ENCODE measurements at places on chromosomes 6 and 20.

DNA sequence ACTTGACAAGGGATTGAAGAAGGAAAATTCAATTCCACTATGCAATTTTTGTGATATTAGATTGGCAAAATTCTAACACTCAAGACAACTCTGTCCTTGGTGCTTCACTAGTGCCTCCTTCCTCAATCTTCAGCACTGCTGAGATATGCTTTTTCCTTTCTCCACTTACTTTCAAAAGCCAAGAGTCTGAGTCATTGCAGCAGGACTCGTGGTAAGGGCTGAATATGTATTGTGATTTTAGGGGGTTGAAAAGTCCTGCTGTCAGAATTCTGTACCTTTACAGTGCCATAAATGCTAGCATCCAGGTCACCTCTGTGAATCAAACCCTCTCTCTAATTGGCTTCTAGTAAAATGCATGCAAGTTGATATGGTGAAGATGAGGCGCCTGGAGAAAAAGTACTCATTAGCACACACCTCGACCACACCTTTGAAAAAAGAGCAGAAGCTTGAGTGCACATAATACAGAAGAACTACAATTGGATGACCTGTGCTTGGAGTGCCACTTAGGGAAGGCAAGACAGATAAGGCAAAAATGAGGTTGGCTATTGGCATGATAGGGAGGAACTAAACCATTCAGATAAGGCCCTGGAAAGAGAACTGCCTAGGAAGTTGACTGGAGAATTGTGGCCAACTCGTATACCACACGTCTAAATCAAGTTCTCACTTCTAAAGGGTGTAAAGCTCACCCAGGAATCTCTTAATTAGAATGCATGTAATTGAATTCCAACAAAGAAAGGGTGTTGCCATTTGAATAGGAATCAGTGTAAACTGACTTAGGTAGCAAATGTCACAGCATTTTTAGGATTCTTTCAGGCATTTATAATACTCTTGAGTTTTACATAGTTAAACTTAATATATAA lies 43.6 kb upstream of the FAM83B start:
- no peak for DNase-seq

DNA sequence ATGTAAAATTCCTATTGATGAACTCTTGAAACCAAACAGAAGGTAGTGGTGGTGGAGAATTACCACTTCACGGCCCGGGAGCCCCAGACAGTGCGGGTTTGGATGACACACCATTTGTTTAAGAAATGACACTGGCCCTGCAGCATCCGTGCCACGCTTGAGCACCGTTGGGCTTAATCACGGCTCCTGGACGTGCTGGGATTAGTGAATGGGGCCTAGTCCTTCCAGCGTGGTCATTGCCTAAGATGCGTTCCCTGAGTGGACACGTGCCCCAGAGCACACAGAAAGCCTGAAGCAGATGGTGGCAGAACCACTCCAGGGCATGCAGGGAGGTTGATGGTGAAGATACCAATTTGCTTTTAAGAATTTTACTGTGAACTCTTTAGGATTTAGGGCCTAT lies 14.5 kb downstream of the STX16 start:
- no peak for DNase-seq

DNA sequence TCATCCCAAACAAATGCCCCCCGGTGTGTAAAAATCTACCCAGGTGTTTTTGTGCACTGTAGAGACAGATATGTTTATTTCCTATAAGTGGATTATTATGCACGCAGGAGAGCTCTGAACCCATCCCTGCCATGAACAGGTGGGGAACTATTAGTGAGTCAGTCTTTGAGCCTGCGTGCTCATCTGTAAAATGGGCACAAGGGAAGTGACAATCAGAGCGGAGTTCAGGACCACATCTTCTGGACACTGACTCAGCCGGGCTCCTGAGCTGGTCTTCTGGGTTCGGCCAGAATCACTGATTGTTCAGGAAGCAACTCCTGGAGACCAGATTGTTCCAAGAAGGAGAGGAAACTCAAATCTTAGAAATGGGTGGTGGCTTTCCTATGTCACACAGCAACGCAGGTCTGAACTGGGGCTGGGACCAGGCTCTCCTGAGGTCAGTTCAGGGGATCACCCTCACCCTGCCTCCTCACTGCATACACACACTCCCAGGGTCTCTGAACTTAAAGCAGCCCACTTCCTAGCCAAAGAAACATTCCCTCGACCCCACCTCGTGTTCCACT lies 27.3 kb upstream of the TGM2 start:
- no peak for DNase-seq

GRCh38 chr6:3751077-3751729 lies at the start of gene PXDC1:
Gene PXDC1 (minus strand): TSS chr6:3751713. CDS start chr6:3751531, 182 bp downstream.
- no peak for DNase-seq

DNA sequence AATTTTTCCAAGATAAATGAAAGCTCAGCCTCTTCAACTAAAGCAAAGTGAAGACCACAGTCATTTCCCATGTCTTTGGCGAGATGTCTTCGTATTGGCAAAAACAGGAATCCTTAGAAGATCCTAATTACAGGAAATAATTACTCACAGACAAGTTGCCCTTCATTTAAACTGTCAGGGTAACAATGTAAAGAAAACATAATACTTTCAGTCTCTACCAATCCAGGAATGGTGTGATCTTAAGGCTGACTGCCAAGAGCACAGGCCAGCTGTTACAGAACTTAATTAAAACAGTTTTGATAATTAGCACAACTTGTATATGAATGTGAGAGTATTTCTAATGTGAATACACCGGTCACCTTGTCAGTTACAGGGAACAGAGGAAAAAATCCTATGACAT lies 292.2 kb downstream of the PACRG start:
- no peak for DNase-seq
